ENCODE measurements at places on chromosomes 4 and X. TPM values are rescaled to one million over a fixed set of nuclear protein-coding genes. Genes with fewer than 3 reads are reported as not detected.

SATL1 gene
- not detected for total RNA-seq

TRIM2 gene
- 5.0 TPM for total RNA-seq

TRIML2 gene
- 0.95 TPM for total RNA-seq

CENPVL3 gene
- total RNA-seq, result 0.08 TPM

ATOH1 gene
- not detected for total RNA-seq

ZFP92 gene
- total RNA-seq, result 1.0 TPM

TGIF2LX gene
- not detected for total RNA-seq

NDUFC1 gene
- total RNA-seq, result 63.4 TPM

CHIC2 gene
- total RNA-seq, result 47.2 TPM

BGN gene
- 0.30 TPM for total RNA-seq

BANK1 gene
- 0.16 TPM for total RNA-seq

PRKG2 gene
- total RNA-seq, result 2.5 TPM

SPANXD gene
- not detected for total RNA-seq

NAP1L3 gene
- not detected for total RNA-seq

CDKL5 gene
- total RNA-seq, result 0.84 TPM

LPAR4 gene
- total RNA-seq, result not detected

CSN1S1 gene
- total RNA-seq, result not detected

TEX13D gene
- not detected for total RNA-seq

SORBS2 gene
- total RNA-seq, result 1.2 TPM

RAB41 gene
- not detected for total RNA-seq

DACH2 gene
- total RNA-seq, result not detected

HMGB3 gene
- 17.9 TPM for total RNA-seq

RAB9B gene
- total RNA-seq, result 0.23 TPM

ERCC6L gene
- 2.2 TPM for total RNA-seq

CCDC158 gene
- total RNA-seq, result 0.04 TPM

Data from hair follicular keratinocyte (primary cell).